ENCODE measurements at places on chromosomes 16 and 17.

GRCh38 chr17:21841839-21842238, 149.5 kb downstream of the KCNJ18 start:
- DNase-seq, result no peak

- no peak for DNase-seq
These were observed 16.5 kb upstream of the ZNF750 start for GRCh38 chr17:82856361-82856760.

DNA sequence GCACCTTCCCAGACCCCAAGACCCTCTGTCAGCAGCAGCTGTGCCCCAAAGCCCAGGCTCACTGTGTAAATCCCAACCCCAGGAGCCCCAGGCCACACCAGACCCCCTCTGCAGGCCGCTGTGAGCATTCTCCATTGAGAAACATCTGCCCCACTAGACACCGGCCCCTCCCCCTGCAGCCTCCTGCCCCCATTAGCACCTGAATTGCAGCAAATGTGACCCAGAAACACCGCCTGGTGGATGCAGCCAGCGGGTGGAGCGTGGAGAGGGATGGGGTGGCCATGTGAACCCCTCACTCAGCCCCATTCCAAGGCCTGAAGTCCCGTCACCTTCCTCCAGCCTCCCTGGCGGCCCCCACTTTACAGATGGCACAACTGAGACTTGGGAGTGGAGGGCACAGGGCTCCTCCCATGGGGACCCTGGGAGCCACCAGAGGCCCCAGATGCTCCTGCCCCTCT, 2.2 kb downstream of the UBALD1 start:
- no peak for DNase-seq

- no peak for DNase-seq
These were observed 4.1 kb downstream of the MGAT5B start for GRCh38 chr17:76872221-76872873.

DNA sequence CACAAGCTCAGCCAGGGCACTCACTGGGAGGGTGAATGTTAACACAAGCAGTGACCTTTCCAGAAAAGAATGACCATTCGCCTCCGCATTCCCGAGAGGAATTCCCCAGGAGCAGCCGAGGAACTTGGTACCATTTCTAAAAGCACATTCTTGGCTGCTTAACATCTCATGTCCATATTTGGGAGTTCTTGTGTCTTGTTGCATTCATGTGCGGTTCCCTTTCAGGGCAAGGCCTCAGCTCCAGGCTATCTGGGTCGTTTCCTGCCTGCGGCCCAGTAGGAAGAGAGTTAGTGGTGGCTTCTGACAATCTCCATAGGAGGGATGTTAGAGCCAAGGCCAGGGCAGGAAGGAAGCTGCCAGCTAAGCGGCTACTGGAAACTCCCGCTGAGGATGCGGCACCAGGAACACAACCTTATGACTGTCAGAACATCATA, 27.8 kb upstream of the MEAK7 start:
- DNase-seq, result no peak

DNA sequence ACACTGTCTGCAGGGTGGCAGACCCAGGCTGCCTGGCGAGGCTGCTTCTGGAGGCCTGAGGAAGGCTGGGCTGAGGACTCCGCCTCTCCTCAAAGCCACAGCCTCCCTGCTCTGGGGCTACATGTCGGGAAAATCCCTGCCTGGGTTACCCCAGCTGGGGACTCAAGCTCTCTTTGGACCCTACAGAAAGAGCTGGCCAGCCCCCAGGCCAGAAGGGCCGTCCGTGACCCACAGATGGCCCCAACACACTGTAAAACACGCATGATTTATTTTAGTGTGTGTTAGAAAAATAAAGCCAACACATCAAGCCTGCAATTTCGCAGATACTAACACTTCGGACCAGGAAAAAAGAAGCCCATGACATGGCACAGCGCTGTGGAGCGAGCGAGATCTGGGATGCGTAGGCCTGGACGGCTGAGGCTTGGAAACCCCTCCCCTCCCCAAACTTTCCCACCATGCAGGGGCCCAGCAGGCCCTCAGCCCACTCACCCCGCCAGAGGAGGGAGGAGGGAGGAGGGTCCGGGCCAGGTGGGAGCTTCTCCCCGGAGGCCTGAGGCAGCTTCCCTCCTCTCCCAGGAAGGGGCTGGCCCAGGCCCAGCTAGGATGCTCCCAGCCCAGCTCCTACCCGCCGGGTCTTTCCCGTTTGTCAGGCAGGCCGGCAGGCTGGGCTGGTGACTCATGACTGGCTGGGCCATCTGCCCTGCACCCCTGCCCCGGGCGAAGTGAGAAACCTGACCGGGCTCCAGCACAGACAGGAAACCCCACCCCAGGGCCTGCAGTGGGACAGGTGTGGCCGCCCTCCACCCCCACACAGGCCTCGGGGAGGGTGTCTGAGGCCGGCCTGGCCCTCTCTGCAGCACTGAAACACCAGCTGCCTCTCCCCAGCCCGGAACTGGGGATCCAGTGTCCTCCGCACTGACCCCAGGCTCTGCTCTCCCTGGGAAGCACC, 34.1 kb upstream of the SLC38A10 start:
- no peak for DNase-seq

DNA sequence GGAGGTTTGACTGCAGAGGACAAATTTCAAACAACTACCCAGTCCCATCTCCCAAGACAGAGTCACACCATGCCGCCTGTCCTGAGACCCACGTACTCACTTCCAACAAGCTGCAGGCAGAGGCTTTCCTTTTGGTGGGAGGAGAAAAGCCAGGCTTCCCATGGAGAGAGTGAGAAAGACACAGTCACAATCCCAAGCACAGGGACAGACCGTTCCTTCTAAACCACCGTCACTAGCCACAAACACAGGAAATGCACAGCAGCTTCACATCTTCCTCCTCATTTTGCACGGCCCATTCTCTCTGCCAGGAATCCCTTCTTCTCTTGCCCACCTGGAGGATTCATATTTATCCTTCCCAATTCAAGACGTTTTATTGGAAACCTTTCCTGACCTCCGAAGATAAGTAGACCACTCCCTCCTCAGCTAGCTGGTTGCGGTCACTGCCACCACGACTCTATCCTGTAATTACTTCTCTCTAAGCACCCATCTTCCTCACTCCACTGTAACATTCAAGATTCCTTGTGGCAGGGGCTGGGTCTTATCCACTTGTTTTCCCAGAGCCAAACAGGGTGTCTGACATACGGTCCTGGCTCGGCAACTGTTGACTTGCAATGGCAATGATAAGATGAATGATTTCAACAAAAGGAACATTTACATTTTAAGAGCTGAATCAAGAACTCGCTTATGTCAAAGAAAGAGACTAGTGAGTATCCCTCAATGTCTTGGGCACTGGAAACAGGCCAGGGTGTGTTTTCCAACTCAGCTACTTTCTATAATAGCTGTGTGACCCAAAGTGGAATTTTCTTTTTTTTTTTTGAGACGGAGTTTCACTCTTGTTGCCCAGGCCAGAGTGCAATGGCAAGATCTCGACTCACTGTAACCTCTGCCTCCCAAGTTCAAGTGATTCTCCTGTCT, 87.6 kb downstream of the XYLT1 start:
- DNase-seq, result no peak

DNA sequence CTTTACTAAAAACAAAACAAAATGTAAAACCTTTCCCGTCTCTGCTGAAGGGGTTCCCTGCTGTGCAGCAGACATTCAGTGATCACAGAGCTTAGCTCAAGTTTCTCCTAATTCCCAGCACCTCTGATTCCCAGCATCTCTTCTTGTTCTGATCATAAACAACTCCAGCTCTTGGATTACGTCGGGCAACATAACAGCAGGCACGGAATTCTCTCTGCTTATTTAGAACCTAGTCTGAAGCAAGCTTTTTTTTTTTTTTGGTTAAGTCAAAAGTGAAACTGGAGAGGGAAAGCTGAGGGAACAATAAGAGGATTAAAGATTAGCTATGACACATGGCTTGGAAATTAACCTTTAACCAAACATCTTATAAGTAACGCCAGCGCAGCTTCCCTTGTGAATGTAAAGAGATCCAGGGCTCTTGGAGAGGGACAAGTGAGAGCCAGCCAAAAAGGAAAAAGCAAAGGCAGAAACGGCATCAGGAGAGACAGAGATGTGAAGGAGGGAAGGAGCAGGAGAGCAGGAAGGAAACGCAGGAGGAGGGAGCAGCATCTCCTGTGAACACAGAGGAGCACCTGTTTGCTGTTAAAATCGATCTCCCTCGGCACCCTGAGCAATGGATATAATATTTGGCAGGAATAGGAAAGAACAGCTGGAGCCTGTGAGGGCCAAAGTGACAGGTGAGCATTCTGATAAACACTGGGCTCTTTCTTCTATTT, at the start of gene BCO1:
Gene BCO1, plus strand, starts transcription at position 394 of the 716 bp plus-strand sequence. Its CDS starts 220 bp downstream, at position 614.
- no peak for DNase-seq

DNA sequence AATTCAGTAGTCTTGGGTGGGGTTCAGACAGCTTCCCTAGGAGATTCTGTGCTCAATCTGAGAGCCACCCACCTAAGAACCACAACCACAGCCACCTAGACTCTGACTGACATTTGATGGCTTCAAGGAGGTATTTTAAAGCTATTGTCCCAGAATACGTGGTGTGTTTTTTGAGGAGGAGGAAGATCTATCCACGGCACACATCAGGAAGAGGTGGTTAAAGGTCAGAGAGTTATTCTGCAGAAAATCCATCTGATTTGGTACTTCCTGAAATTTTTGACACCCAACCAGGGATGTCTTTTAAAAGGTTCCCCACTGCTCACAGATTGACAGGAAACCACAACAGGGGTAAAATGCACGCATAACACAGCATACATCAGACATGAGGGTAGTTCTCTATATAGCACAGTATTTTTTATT, 25.1 kb downstream of the SMARCE1 start:
- no peak for DNase-seq

GRCh38 chr17:64022611-64023063, 2.2 kb upstream of the ICAM2 start:
- peak; percentile 29 for DNase-seq

DNA sequence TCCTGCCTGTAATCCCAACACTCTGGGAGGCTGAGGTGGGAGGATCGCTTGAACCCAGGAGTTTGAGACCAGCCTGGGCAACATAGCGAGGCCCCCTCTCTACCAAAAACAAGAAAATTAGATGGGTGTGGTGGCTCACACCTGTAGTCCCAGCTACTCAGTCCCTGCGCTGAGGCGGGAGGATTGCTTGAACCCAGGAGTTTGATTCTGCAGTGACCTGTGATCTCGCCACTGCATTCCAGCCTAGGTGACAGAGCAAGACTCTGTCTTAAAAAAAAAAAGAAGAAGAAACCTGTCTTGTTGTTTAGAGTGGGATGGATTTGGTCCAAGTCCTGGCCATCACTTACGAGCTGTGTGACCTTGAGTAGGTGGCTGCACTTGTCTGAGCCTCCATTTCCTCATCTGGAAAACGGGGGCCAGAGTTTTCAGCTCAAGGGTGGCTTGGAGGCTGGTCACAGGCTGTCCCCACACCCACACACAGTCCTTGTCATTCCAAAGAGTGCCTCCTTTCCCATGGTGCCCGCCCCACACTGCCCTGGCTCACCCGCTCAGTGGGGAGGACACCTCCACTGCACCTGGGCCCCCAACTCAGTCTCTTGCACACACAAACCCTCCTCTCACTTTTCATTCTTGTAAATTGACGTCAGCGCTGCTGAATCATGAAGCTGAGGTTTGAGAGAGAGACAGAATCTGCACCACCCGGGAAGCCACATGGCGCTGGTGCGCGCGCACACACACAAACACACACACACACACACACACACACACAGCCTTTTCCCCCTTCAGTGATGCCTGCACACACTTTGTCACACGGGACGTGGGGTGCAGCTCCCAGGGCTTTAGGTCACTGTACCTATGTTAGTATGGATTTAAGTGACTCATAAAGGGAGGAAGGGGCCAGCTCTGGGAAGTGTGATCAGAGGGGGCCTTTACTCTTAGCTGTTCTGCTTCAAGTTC, 4.2 kb downstream of the SOCS1 start:
- peak; percentile 82 for DNase-seq

- DNase-seq, result peak; percentile 55
These were observed 503 bp downstream of the C16orf54 start for GRCh38 chr16:29745121-29745852.

GRCh38 chr17:81931189-81931556, 3.6 kb upstream of the MAFG start:
- DNase-seq, result no peak

DNA sequence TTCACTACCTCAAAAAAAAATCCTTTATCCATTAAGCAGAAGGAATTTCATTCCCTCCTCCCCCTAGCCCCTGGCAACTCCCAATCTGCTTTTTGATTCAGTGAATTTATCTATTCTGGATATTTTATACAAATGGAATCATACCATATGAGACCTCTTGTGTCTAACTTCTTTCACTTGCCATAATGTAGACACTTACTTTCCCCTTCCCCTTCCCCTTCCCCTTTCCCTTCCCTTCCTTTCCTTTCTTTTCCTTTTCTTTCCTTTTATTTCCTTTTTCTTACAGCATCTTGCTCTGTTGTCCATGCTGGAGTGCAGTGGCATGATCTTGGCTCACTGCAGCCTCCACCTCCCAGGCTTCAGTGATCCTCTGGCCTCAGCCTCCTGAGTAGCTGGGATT, 50.5 kb downstream of the PSMD12 start:
- no peak for DNase-seq

GRCh38 chr17:43085474-43085873, 39.7 kb downstream of the BRCA1 start:
- DNase-seq, result no peak

DNA sequence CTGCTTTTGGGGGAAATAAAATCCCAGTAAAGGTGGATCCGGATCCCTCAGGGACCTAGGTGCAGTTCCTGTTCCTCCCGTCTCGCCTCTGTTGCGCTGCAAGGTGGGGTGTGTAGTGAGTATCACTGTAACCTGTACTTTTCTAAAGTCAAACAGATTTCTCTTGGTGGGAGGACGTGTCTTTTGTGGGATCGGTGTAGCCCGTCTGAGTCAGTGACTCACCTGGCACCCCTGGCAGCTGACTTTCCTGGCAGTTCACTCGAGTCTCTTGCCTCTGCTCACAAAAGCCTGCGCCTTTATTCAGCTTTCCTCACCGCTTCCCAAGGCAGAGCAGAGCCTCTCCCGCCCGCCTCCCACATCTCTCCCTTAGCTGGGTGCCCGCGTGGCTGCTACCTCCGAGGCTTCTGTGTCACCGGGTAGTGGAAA, 85.7 kb downstream of the CMIP start:
- no peak for DNase-seq

DNA sequence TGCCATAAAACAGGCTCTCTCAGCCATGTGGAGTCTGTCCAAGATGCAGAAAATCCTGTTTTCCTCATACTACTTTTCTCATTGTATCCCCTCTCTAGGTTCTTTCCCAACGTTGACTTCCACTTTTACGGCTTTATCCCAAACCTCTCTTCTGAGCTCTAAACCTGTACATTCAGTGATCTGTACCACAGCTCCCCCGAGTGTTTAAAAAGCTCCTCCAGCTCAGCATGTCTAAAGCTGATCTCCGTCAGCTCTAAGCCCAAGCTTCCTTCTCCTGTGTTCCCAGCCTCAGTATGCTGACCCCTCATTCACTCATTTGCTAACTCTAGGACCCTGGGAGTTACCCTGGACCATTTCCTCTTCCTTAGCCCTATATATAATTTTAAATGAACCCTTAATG, 144.6 kb downstream of the DNAH9 start:
- DNase-seq, result no peak

All from activated naive CD4-positive, alpha-beta T cell treated with anti-CD3 and anti-CD28 coated beads, Interleukin-2, amount 50 U/mL, for 16 hours (primary cell).